ENCODE measurements at places on chromosomes 4 and X. TPM values are rescaled to one million over a fixed set of nuclear protein-coding genes. Genes with fewer than 3 reads are reported as not detected.

GPC3 gene
- 8.5 TPM for total RNA-seq

CENPVL3 gene
- total RNA-seq = not detected

SYN1 gene
- total RNA-seq = 11.1 TPM

MAGEC3 gene
- total RNA-seq = not detected

AFM gene
- not detected for total RNA-seq

FOXR2 gene
- not detected for total RNA-seq

GYPA gene
- total RNA-seq = not detected

ERCC6L gene
- 0.14 TPM for total RNA-seq

Measured in Right ventricle myocardium inferior (tissue), 1 donor.